Mesothelial cell of epicardium (in vitro differentiated cells): ENCODE measurements at places on chromosomes 11 and 22.

- no peak overlapping the region for H3K4me3 ChIP-seq
- peaks cover 9% of the 10 kb centered on the region for H3K4me1 ChIP-seq
- no peaks in the 10 kb centered on the region for H3K27me3 ChIP-seq
- DNase-seq = no peak
- H3K27ac ChIP-seq = no peak overlapping the region
These were observed 482.8 kb downstream of the SOX6 start for GRCh38 chr11:15873501-15873900.

- H3K27me3 ChIP-seq = no peaks in the 10 kb centered on the region
- H3K4me1 ChIP-seq = peaks cover 37% of the 10 kb centered on the region
- H3K27ac ChIP-seq = peak overlapping the region; percentile 90
- H3K4me3 ChIP-seq = peak overlapping the region; percentile 90
These were observed 2.3 kb downstream of the SMTN start for GRCh38 chr22:31083377-31083768.

DNA sequence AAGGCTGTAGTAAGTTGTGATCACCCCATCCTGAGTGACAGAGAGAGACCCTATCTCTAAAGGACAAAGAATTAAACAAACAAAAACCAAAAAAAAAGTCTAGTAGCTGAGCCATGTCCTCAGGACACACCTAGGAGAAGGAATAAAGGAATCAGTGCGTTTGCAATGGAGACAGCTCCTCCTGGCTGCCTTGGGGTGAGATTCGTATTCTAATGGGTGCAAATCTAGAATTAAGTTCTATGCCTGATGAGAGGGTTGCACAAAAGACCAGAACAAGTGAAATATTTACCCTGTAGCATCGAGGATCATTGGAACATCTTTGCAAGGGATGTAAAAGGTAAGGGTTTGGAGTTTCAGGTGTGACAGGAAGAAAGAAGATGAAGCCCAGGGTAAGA is 70.3 kb upstream of the BMAL1 start:
- H3K27me3 ChIP-seq = no peaks in the 10 kb centered on the region
- H3K27ac ChIP-seq = peak overlapping the region; percentile 86
- H3K4me1 ChIP-seq = peaks cover 14% of the 10 kb centered on the region
- DNase-seq = no peak
- peak overlapping the region; percentile 62 for H3K4me3 ChIP-seq
- H3K36me3 ChIP-seq = no peaks in the 10 kb centered on the region

- no peak for DNase-seq
- H3K36me3 ChIP-seq = no peaks in the 10 kb centered on the region
- H3K4me1 ChIP-seq = no peaks in the 10 kb centered on the region
- no peak overlapping the region for H3K4me3 ChIP-seq
These were observed 24.4 kb downstream of the HORMAD2 start for GRCh38 chr22:30104501-30105156.

- H3K4me1 ChIP-seq = peaks cover 8% of the 10 kb centered on the region
- H3K27me3 ChIP-seq = peaks cover 7% of the 10 kb centered on the region
- no peak for DNase-seq
- no peak overlapping the region for H3K27ac ChIP-seq
These were observed 534.4 kb downstream of the MN1 start for GRCh38 chr22:27267145-27267544.
